ENCODE measurements at places on chromosomes 4 and X.

DNA sequence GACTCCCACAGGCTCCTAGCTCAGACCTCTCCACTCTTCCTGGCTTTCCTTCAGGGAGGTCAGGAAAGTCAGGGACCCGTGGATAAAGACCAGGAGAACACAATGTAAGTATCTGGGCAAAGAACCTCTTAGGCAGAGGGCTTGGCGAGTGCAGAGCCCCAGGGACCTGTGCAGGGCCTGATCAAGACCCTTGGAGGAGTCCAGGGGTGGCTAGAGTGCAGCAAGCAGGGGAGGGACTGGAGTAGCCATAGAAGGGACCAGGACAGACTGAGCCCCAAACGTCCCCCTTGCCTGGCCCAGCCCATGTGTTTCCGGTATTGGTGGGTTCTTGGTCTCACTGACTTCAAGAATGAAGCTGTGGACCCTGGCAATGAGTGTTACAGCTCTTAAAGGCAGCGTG is 5.9 kb upstream of the TNIP2 start:
- no peak for DNase-seq

GRCh38 chrX:57134702-57135101 is 2.5 kb downstream of the SPIN2A start:
- no peak for DNase-seq

- no peak for DNase-seq
Observed at GRCh38 chrX:17298564-17298963, 76.4 kb upstream of the NHS start.

DNA sequence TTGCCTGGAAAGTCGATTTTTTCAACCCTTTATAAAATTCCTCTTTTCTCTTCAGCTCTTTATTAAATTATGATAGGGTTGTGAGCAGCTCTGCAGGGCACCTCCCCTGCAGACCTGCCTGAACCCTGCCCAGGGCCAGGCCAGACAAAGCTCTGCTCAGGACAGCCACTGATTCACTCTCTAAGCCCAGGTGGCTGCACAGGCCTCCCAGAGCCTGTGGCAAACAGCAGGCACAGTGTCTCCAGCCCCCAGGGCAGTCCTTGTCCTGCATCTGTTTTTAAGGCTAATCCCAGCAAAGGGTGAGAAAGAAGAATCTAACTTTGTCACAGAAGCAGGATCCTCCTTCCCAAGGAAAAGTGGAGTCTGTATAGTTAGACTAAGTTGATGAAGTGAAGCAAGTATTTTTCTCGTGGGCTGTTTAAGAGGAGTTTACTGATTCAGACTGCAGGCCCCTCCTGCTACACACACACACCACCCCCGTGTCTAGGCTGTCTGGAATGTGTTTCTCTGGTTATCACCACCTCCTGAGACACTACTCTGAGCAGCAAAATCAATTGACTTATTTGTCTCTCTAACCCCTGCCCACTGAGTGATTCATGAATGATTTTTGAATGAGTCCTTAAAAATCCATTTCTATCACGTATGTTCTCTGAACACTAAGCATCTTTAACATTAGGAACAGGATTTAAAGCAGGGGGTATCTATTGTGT is 101.7 kb downstream of the CHIC2 start:
- DNase-seq: no peak

DNA sequence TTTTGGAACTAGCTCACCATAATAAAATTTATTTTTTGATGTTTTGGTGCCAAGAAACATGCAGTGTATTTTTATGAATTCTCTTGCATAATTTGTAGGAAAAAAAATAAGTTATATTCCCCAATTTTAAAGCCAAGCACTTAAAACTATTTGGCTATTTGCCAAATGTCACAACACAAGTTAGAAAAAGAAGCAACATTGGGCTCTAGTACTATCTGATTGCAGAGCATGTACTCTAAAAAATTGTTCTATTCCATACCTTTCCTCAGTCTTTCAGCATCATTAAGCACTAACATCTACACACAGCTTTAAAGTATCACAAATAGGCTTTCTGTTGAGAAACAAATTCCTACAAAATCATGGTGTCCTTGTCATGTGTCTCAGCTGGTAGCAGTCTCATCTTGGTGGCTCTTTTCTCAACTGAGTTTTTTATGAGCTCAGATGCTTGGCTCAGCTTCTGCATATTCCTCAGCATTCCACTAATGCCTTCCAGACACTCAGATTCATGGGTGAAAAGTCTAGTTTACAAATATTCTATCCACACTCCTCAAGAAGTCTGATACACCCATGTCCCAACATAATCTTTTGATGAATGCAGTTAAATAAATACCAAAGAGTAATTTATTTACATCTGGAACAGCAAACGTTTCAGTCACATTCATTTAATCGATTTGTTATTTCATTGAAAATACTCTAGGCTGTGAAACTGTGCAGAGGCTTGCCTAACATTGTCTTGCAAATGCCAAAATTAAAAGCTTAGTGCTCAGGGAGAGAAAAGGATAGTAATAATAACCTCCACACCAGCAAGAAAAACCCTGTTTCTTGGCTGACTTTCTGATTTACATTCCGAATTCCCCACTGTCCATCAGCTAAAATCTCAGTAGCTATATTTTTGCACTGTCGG is 2209.9 kb downstream of the PCDH7 start:
- no peak for DNase-seq

All from stimulated activated CD8-positive, alpha-beta memory T cell treated with anti-CD3 and anti-CD28 coated beads, Interleukin-15, amount 100 ng/mL, for 4 hours (primary cell).